ENCODE measurements at places on chromosomes 2 and 18.

GRCh38 chr2:191436368-191437055, 191.3 kb downstream of the MYO1B start:
- DNase-seq: no peak

- DNase-seq: no peak
Measured at GRCh38 chr2:152508446-152508845, 173.5 kb downstream of the FMNL2 start.

DNA sequence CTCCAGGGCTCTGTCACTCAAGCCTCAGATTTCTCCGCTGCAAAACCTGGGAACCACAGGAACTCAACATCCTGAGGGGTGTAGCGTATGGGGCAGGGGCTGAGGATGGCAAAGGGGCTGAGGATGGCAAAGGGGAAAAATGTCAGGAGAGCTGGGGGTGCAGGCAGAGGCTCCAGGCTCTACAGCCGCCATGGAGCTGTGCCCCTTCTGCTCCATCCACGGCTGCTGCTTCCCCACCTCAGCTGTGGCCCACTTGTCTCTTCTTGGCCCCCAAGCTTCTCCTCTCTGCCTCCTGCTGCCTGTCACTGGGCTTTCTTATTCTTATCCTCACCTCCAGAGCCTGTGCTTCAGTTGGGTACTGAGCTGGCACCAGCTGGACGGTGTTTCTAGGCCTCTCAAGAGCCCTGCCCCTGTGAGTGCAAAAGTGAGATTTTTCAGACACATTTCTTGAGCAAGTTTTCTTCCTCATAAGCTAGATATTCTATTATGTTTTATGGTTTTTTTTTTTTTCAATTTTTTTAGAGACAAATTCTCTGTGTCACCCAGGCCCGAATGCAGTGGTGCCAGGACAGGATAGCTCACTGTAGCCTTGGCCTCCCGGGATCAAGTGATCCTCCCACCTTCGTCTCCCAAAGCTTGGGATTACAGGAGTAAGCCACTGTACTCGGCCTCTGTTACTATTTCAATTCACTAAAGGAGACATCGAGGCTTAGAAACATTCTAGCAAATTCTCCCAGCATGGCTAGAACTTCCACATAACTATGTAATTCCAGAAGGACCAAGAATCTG, 49.0 kb downstream of the MARCO start:
- no peak for DNase-seq

DNA sequence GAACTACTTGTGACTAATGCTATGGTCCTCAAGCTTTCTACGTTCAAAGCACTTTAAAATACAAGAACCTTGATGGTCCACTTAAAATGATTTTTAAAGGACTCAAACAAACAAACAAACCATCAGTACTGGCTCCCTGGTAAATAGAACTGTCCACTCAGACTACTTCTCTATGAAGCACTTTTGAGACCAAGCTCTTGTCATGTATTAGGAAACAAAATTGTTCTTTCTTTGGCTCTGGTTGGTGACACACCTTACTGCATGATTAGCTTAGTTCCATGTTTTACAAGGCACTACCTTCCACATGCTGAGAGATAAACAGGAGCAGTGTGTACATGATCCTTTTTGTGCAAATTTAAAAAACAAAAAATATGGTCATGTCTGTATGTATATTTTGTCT, 19.7 kb downstream of the DARS1 start:
- DNase-seq: no peak

- no peak for DNase-seq
Measured at GRCh38 chr2:172100080-172100934, 2.4 kb downstream of the DLX2 start.

DNA sequence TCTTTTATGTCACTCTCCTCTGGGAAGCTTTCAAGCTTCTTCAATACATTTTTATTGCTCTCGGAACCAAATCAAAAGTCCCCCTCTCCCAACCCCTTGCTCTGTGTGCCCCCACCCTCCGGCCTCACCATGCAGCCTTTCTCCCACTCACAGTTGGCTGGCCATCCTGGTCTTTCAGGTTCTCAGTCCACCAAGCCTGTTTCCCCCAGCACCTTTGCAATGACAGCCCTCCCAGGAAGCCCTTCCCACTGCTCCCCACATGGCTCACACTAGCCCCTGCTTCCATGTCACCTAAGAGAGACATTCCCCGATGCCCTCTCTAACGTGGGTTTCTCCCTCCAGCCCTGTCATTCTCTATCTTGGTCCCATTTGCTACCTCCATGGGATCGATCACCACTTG, 266.6 kb downstream of the SRBD1 start:
- DNase-seq: no peak

DNA sequence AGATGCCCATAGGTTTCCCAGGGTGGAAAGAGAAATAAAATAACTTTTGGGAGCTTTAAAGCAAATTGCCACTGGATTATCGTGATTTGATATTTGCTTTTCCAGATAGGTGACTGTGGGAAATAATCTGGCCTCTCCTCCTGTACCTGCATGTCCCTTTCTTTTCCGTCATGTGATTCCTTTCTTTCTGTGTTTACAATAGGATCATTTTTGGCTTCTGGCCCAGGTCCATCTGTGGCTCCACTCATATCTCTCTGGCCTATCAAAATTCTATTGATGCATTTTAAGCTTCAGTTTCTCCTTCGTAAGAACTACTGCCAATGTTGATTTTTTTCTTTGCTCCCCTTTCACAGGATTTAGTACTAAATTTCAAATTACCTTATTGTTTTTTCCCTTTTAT, 153.6 kb downstream of the CCDC85A start:
- DNase-seq: no peak

DNA sequence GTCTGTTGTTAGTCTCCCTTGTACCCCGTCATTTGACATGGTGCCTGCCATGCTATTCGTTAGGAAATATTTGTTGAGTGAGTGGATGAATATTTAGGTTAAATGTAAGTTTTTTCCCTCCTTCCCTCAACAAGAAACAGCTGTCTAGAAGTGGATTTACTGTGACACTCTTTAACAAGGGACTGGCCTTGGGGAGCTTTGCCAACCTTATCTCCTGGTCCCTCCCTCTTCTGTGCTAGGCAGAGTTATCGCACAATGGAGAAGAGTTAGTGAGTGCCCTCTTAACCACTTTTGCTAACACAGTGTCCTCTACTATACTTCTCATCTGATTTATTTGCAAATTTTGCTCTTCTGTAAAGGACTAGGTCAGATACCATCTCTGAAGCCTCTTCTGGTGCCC, 61.2 kb downstream of the DIS3L2 start:
- DNase-seq: no peak

DNA sequence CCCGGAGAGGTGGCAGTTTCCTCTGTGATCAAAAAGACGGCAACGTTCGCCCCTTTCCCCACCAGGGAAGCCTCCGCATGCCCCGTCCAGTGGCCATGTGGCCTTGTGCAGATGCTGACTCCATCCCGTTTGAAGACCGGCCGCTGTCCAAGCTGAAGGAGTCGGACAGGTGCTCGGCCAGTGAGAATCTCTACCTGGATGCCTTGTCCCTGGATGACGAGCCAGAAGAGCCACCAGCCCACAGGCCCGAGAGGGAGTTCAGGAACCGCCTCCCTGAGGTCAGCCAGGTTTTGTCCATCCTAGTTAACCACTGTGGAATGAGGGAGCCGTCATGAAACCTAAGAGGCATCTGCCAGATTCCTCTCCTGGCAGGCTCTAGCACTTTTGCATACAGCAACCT, 113.6 kb downstream of the MTCL1 start:
- no peak for DNase-seq

GRCh38 chr2:165203689-165204559, at the start of gene SCN3A:
SCN3A (minus strand) TSS chr2:165204050; CDS start chr2:165176394, 27,656 bp downstream.
- DNase-seq: no peak

- DNase-seq: no peak
Measured at GRCh38 chr2:183149489-183149888, 25.2 kb downstream of the NUP35 start.

- no peak for DNase-seq
Measured at GRCh38 chr2:235577404-235578330, 83.8 kb downstream of the AGAP1 start.

DNA sequence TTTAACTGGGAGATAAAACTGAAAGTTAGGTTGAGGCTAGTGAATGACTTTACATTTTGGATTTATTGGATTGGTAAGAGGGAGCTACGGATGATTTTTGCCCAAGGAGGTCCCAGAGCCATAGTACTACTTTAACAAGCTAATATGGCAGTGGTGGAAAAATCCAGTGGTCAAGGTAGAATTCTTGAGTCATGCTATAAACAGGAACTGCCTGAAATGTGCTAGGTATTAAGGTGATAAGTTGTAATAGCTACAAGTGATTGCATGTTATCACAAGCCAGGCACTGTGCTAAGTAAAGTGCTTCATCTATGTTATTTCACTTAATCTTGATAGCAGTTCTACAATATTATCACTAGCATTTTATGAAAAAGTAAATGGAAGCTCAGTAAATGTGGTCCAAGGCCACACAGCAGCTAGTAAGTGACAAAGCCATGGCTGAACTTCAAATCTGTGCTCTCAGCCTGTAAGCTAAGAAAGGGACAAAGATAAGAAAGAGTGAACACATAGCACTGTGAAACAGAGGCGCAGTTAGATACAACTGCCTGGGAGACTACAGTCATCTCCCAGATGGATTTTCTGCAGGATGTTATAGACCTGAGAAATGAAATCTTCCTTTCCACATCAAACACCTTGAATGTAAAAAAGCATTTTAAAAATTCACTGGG, 469.6 kb downstream of the TGIF1 start:
- no peak for DNase-seq

DNA sequence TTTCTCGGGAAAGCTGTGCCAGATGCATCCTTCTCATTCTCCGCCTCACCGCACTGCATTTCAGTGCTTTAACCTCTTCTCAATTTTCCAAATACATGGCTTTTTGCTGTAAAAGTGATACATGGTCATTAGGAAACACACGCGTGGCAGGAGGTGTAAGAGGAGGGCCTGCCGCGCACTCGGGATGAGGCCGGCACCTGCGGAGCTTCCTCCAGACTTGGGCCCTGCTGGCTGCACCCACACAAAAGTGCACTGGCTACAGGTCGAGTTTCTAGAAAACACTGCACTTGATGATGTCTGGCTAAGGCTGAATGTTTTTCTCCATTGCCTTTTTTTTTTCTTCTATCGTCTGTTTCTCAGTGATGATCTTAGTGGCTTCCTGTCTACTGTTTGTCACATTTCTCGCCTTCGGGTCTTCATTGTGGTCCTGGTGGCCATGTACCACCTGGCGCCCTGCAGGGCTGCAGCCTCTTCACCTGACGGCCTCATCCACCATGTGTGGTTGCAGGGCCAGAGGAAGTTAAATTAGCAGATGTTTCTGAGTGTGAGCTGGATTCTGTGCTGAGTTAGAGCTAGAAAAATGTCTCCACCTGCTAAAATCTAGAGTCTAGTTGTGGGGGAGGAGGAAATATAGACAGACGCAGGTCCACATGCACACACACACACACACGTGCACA, 7.6 kb downstream of the KCNG2 start:
- no peak for DNase-seq

DNA sequence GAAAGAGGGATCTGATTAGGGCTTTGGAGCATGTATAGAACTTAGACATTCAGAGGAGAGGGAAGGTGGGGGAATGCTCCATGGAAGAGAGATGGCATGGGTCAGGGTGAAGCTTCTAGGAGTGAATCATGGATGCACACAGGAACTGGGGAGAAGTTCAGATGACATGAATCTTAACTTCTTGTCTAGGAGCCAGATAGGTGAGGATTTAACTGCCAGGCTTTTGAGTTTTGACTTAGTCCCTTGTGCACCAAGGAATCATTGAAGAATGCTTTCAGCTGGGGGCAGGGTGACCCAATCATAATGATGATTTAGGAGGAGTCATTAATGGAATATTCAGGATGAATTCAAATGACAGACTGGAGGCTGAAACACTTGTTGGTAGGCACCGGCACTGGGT, 48.7 kb downstream of the ACYP2 start:
- DNase-seq: no peak

DNA sequence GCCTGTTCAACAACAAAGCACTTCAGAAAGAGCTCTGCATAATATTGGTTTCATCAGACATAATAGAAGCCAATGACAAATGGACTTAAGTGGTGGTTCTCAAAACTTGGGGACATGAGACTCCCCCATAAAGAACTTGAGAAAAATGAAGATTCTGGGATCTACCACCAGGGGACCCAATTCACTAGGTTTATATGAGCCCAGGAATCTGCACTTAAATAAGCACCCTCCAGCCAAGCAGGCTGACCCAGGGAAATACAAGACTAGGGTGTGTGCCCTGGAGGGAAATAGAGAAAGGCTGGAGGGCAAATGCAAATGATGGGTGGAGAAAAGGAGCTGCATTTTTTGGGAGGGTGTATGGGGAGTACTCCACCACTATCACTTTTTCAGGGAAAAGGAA, 52.5 kb downstream of the SATB2 start:
- no peak for DNase-seq

- DNase-seq: no peak
Measured at GRCh38 chr2:35035883-35036282, 1319.7 kb upstream of the CRIM1 start.

DNA sequence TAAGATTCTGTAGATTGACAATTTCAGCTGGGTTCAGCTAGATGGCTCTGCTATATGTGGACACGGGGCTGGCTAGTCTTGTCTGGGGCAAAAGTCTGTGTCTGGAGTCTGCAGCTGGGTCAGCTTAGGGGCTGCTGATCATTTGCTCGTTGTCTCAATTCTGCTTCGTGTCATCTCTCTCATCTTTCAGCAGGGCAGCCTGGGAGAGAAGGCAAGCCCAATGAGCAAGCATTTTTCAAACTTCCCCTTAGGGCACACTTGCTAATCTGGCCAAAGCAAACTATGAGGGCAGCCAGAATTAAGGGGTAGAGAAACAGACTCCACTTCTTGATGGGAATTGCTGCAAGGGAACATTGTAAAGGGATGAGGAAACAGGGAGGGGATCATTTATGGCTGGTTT, 462.6 kb downstream of the SLC4A3 start:
- DNase-seq: no peak

DNA sequence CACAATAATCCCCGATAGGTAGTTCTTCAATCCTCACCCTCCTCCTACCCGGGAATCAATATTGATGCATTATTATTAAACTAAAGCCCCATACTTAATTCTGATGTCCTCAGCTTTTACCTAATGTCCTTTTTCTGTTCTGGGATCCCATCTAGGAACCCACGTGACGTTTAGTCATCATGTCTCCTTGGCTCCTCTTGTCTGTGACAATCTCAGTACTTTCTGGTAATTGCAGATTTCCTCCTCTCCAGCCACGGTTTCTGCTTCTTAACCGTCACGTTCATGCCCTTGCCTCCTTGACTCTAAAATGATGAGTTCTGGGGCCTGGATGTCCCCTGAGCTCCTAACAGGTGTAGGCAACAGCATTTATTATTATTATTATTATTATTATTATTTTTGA, 2.9 kb upstream of the DGKD start:
- no peak for DNase-seq

GRCh38 chr18:35707674-35708073, 126.1 kb downstream of the GALNT1 start:
- DNase-seq: no peak
